ENCODE measurements at places on chromosomes 6 and 20.

GRCh38 chr6:135358251-135358821, 139.2 kb downstream of the AHI1 start:
- peak; percentile 94 for DNase-seq

DNA sequence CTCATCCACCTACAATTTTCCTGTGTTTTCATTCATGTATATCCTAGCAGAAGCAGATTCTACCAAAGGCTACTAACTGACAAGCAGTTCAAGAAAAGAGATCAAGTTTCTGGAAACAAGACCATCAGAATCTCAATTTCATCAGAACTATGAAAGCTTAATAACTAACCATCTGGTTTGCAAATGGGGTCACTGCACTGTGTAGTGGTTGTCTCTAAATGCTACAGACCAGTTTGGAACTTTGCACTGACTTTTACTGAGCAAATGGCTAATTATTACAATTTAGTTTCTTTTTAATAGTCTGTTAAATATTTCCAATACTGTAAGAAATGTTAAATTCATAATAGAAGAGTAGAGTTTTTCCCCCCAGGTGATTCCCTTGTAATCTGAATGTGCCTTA, 64.5 kb downstream of the REPS1 start:
- no peak for DNase-seq

- peak; percentile 74 for DNase-seq
Measured at GRCh38 chr6:4134841-4135664, at the start of gene ECI2. Gene ECI2, minus strand, starts transcription at chr6:4135575. Its CDS starts 15 bp downstream, at chr6:4135560.

DNA sequence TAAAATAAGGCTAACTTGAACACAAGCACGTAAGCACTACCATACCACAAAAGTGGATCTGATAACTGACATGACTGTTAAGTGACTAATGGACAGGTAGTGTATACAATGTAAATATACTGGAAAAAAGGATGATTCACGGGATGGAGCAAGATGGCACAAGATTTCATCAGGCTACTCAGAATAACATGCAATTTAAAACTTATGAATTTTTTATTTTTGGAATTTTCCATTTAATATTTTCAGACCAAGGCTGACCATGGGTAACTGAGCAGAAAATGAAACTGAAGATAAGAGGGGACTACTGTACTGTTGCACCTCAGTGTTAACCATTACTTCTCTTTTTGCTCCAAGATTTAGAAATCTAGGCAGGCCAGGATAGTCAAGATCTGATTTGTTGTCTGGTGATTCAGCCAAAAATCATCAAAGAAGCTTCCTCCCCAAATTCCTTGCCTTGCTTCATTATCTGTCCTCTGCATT, 45.4 kb downstream of the TPBG start:
- DNase-seq, result peak; percentile 74

- DNase-seq, result no peak
Measured at GRCh38 chr6:92271091-92271490, 1148.3 kb downstream of the EPHA7 start.

GRCh38 chr6:37507690-37508421, 8.2 kb upstream of the CCDC167 start:
- DNase-seq, result no peak

DNA sequence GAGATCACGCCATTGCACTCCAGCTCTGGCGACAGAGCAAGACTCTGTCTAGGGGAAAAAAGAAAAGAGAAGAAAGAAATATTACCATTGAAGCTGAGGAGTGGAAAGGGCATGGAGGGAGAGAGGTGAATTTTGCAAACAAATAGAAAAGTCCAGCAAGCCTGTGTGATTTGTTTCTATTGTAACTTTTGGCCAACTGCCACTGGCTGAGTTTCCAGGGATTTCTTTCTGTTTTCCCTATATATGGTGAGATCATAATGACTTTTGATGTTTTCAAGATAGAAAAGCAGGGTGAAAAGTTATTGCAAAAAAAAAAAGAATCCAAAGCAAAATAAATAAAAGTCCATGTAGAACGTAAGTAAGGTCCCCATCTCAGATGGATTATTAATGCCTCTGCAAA, 184.2 kb upstream of the RALGAPA2 start:
- no peak for DNase-seq

- peak; percentile 72 for DNase-seq
Measured at GRCh38 chr6:32154514-32155161, 697 bp downstream of the PPT2 start.

DNA sequence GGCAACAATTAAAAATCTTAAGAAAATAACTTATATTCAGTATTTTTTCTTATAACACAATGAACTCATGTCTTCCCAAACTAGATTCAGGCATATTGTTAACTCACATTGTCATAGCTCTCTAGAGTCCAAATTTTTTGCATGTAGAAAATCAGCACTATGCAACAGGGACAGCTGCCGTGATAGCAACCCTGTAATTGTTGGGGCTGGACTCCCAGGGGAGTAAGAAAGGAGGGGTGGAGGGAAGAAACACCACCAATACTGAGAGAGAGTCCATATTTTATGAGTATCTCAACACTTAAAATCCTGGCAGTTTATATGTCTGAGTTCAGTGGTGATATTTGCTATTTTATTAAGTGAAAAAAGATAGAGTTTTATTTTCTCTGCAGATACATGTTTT, 89.6 kb upstream of the HS3ST5 start:
- no peak for DNase-seq

DNA sequence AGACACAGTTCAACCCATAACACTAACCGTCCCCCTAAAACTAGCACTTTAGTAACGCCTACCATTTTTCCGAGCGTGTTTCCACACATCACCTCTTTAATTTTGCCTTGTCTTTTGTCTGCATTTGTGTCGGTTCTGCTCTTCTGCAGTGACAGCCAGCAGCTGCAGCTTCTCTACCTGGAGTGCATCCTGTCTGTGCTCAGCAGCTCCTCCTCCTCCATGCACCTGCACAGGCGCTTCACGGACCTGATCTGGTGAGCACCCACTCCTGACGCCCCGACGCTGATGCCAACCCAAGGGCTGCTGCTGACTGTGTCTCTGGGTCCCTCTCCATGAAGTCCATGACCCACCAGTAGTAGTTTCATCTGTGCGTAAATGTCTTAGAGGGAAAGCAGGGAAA, 35.4 kb upstream of the PBOV1 start:
- no peak for DNase-seq

DNA sequence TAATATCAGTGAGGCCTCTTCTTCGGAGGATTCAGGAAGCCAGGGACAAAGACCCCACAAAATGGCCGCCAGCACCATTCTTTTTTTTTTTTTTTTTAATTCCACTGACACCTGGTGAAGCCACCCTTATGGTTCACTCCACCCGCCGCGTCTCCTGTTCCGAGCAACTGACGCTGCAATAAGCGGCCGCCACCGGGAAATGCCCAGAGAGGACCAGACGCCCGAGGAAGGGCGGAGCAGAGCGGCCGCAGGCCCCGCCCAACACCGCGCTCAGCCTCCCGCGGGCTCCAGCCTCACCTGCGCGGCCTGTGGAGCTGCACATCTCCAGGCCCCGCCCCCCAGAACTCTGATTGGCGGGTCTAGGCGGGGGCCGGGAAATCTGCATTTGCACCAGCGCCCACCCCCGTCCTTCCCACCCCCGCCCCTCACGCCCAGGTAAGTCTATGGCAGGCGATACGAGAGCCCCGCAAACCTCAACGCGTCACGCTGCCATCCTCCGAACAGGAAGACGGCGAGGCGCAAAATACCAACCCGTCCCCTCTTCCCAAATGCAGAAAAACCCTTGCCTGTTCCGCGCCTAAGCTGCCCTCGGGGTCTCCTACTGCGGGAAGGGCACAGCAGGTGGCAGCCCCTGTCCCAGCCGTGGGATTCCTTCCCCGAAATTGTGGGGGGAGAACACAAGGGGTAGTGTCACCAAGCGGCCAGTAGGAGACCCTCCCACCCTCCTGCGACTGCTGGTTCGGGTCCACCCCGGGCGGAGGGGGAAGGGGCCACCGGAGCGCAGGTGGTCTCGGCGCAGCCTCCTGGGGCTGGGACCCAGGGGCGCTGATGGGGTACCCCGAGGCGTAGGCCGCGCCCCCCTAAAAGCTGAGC, 960 bp downstream of the ATP9A start:
- peak; percentile 46 for DNase-seq

- no peak for DNase-seq
Measured at GRCh38 chr20:41306061-41306727, 11.3 kb downstream of the ZHX3 start.

DNA sequence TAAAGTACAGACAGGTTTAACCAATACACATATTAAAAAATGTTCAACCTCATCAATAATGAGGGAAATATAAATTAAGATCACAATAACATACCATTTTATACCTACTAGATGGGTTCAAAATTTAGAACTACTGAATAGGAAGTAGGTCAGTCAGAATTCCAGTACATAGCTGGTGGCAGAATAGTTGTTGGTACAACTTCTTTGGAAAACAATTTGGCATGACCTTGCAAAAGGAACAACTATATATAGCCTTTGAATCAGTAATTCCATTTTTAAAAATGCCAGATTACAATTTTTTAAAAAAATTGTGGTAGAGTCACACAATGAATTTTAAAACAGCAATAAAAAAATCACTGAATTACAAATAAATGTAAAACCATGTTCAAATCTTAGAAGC, 165.6 kb downstream of the CDK19 start:
- DNase-seq, result no peak

GRCh38 chr6:9168669-9169068, 733.3 kb upstream of the SLC35B3 start:
- no peak for DNase-seq

DNA sequence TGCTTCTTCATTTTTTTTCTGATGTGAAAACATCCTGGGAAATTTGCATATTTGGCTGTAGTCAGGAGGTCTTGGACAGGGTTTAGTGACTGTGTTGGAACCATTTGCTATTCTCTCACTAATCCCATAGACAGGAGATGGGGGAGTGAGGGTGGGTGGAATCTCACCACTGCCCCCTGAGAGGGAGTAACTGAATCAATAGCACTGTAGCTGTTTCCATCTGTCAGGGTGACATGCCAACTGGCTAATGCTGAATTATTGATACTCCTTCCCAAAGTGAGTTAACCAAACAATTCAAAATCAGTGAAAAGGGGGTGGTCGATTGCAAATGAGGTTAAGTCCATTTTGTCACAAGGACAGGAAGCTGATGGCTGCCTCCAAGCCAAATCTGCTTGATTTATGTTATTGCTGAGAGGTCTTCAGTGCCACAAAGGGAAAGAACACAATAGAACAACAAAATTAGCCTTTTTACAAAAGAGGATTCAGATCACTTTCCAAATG, 55.1 kb upstream of the B3GAT2 start:
- no peak for DNase-seq

- peak; percentile 30 for DNase-seq
Measured at GRCh38 chr6:170276369-170277057, 14.4 kb downstream of the DLL1 start.

DNA sequence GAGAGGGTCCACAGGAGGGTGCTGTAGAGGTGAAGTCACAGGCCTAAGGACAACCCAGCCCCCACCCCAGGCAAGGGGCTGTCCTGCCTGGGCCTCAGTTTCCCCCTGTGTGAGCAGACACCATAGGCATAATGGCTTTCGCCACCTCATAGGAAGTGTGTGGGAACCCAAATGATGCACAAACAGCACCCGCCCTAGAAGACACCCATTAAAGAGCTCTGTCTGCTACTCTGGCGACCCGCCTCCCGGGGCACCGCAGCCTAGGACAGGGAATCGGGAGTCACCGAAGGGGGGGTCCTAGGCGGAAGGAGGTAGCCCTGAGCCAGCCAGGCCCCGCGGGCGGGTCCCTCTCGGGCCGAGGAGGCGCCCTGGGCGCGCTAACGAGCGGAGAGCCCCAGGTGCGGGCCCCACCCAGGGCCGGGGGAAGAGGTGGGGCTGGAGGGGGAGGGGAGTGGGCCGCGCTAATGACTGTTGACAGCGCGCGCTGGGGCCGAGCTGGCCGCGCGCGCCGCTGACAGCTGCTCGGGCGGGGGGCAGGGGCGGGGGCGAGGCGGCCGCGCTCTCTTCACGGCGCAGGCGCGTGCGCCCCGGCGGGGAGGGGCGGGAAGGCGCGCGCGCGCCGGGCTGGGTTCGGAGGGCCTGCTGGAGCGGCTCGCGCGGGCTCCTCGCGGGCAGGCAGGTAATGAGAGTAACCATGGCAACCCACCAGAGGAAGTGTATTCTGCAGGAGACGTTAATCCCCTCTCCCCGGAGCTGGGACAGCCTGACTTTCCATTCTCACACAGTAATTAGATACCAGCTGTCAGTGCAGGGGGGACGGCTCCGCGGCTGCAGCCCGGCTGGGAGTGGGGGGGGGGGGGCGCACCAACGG, 48.9 kb downstream of the NOL4L start:
- DNase-seq, result peak; percentile 15

GRCh38 chr20:41052742-41053419, 24.3 kb downstream of the TOP1 start:
- DNase-seq, result peak; percentile 83

GRCh38 chr20:51187261-51187660, 164.4 kb upstream of the KCNG1 start:
- DNase-seq, result no peak

DNA sequence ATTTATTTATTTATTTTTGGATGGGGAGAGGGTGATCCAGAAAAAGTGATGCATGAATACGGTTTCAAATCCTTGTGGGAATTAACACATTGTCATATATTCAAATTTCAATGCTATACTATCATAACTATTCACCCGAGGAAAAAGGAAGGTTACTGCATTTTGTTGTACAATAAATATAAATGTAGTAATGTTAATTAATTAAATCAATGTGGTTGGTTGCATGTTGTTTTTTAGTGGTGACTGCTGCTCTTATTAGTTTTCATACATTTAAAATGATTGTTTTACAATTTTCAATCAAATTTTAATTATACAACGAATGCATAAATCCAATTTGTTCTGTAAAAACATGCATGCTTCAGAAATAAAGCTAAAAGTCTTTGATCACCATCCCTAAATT, 180.5 kb downstream of the ZFP64 start:
- no peak for DNase-seq

DNA sequence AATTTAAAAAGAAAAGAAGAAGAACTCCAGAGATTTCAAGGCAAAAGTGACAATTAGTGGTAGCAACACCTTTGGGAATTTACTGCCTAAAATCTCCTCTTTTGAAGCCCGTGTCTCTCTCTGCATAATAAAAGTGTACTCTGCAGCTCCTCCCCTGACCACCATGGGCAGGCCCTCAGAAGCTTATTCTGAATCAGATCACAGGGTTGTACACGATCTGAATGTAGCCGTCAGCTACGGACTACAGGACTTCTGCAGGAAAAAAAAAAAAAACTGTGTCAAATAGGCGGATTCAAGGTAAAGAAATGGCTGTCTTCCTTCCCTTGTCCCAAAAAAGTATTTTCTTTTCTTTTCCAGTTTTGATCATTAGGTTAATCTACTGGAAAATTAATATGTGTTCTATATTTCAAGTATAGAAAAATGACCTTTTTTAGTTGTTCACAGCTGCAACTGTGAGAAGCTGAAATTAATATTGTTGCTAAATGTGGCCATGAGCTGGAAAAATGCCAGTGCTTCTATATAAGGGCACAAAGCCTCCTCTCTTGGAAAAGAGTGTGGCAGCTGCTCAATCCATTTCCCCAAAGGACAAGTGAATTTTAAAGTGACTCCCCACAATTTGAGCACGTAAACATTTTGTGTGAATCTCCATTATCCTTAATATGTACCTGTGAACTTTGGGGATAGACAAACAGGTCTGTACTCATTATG, 397.4 kb downstream of the C6orf118 start:
- DNase-seq, result no peak

Data from EH (cell line).